ENCODE measurements at places on chromosomes 6 and 20. TPM values are rescaled to one million over a fixed set of nuclear protein-coding genes. Genes with fewer than 3 reads are reported as not detected.

DNA sequence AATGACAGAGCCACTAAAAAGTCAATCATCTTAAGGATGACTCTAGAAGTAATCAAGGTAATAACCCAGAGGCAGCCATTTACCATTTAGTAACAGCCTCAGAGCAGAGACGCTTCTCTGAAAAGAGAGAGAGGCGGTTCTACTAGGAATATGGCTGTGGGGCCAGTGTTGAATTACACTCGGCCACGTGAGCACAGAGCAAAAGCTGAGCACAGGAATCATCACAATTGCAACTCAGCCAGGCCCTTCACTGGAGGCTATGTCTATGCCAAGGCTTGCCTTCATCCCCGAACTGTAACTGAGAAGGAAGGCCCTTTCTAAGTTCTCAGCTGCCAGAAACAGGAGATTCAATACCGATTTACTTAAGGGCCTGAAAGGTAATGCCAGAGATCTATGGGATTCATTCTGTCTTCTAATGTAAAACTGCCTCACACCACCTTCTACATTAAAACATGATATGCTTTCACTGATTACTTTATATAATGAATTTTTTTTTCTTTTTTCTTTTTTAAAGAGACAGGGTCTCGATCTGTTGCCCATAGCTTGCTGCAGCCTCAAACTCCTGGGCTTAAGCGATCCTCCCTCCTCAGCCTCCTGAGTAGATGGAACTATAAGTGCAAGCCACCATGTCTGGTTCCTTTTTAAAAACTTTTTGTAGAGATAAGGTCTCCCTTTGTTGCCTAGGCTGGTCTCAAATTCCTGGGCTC, 67.6 kb downstream of the NUDT3 start:
- DNase-seq: peak; percentile 39

- DNase-seq: peak; percentile 20
Measured at GRCh38 chr6:14478381-14479225, 361.0 kb downstream of the CD83 start.

DNA sequence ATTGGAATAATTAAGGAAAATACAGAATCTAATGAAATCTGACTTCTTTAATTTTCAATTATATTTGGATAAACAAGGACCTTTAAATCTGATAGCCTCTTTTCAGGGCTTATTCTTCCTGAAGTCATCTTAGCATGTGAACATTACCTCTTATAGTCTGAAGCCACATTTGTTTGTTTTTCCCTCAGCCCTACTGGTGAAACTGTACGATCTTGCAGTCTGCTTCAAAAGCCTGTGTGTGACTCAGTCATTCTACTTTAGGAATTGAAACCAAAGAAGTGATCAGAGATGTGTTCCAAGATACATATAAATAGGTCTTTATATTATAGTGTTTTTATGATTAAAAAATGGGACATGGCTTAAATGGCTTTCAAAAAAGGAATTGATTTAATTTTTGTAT, 67.5 kb downstream of the MACROD2 start:
- no peak for DNase-seq

DNA sequence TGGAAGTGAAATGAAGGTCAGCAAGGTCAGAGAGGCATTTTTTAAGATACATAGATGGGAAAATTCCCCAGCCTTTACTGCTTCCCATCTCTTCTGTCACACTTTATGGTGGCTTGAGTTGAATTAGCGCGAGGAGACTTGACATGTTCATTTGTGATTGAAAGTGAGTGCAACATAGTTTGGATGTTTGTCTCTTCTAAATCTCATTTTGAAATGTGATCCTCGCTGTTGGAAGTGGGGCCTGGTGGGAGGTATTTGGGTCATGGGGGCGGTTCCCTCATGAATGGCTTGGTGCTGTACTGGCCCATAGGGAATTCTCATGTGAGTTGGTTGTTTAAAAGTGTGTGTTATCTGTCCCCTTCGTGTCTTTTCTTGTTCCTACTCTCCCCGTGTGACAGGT, 237.2 kb downstream of the CDKAL1 start:
- DNase-seq: no peak

The CYP21A2 gene
- not detected for total RNA-seq

The DLK2 gene
- 1.5 TPM for total RNA-seq

The HLA-B gene
- 69.1 TPM for total RNA-seq

The WFDC5 gene
- total RNA-seq: not detected
